ENCODE measurements at places on chromosomes 13 and 19.

- DNase-seq = no peak
These were observed 23.9 kb downstream of the PIBF1 start for GRCh38 chr13:72805676-72806346.

GRCh38 chr13:48478391-48478790 is 54.5 kb downstream of the RCBTB2 start:
- DNase-seq = no peak

DNA sequence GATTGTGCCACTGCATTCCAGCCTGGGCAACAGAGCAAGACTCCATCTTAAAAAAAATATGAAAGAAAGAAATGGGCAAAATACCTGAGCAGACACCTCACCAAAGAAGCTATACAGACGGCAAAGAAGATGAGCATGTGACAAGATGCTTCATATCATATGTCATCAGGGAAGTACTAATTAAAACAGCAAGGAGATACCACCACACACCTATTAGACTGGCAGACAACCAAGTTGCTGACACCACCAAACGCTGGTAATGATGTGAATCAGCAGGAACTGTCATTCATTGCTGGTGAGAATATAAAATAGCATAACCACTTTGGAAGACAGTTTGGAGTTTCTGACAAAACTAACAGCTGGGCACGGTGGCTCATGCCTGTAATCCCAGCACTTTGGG is 11.5 kb upstream of the TFDP1 start:
- DNase-seq = no peak

DNA sequence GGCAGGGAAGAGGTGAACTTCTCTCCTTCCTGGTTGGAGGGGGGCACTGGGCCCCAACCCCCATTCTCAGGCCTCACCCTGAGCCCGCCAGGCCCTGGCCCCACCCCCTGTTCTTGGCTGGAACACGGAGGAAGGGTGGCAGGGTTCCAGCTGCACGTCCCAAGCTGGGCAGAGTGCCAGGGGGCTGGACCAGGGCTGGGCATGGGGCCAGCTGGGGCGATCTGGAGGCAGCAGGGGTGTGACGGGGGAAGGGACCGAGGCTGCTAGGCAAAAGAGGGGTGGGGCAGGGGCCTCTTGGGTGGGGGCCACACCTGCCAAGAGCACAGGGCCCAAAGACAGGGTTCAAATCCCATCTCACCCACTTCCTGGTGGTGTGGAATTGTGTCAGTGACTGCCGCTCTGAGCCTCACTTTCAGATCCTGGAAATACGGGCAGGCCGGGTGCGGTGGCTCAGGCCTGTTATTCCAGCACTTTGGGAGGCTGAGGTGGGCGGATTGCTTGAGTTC is 2.2 kb downstream of the HIF3A start:
- no peak for DNase-seq

DNA sequence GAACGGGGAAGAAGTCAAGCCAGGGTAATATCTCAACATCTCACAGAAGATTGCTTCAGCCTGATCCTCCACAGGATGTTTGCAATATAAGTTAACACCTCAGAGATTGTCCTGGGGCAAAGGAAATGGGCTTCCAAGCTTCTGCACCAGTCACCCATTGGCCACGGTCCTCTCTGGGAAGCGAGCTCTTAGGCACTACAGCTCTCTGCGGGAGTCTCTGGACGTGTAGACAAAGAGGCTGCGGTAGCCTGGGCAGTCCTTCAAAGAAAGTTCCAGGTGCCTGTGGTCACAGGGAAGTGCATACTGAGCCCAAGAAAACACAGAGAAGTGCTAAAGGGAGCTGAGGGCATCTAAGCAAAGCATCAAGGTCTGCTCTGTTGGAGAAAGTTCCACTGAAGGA is 805.7 kb downstream of the DIAPH3 start:
- no peak for DNase-seq

GRCh38 chr19:20513189-20513904 is 52.2 kb downstream of the ZNF737 start:
- no peak for DNase-seq

GRCh38 chr19:34600366-34600765 is 76.6 kb downstream of the SCGB2B2 start:
- no peak for DNase-seq

GRCh38 chr13:114063545-114064449 is 68.6 kb downstream of the RASA3 start:
- no peak for DNase-seq

DNA sequence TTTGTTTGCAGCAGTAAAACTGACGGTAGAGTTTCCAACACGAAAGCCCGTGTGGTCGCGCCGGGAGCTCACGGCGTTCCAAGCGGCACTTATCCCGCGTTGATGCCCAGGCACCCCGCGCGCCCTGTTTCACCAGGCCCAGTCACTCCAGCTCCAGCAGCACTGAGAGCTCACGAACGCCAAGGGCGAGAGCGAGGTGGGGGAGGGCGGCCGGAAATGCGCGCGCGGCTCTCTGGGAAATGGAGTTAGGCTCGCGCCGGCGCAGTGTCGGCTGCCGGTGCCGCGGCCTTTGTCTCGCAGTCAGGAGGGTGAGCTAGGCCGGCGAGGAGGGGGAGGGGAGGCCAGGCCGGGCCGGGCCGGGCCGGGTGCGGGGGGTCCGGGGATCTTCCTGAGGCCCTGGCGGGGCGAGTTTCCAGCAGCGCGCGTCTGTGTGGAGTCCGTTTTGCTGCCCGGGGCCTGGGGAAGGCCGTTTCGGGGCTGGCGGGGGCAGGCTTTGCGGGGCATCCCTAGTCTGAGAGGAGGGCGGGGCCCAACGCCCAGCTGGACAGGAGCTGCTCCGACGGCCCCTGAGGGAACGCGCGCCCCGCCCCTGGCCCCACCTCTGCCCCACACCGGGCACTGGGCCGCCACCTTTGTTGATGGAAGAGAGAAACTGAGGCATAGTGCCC is at the start of gene ZNF135:
ZNF135 (plus strand) TSS at position 280 of the 668 bp plus-strand sequence. CDS start 721 bp downstream, outside the sequence.
- DNase-seq = peak; percentile 37

DNA sequence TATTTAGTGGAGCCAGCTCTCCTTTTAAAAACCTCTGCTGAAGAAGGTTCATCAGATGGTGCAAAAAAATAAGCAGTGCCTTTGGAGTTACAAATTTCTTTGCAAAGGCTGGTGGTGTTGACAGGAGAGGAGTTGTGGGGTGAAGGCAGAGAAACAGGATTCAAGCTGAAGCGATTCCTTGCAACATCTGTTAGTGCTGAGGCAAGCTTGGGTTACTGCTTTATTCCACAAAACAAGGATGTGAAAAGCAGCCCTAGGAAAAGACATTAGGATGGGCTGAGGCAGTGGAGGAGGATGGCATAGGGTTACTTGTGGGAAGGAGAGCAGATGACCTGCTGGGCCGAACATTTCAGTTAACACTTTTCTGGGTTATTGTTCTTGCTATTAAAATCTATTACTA is 390.7 kb downstream of the DLEU7 start:
- DNase-seq = no peak

GRCh38 chr13:40052954-40053353 is 397.5 kb downstream of the COG6 start:
- no peak for DNase-seq

DNA sequence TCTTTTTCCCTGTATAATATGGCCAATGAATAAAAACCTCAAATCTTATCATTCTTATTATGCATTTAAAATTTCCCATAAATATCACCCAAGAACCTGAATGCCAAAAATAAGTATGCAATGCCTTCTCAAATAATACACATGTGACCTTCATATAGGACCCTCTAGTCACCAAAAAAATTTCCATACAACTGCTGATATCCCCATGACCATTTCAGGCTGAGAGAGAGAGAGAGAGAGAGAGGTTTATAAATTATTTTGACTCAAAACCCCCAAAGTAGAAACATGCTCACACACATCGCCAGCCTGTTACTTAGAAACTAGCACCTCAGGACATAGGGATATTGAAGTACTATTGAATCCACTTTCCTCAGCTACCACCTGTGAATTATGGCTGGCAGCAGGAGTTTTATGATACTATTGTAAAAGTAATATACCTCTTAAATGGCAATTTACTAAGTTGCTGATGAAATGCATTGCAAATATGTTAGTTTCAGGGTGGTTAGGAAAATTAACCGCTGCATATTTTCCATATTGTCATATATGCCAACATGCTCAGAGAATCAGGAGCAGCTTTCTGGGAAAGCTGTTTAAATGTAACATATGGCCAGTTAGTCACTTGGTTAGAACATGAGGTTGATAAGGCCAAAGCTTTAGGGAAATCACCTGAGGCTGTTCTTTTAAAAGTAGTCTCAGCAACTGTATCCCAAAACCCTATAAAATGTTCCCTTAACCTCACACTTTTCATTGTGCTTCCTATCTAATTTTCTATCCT is 230.8 kb downstream of the DCT start:
- no peak for DNase-seq

DNA sequence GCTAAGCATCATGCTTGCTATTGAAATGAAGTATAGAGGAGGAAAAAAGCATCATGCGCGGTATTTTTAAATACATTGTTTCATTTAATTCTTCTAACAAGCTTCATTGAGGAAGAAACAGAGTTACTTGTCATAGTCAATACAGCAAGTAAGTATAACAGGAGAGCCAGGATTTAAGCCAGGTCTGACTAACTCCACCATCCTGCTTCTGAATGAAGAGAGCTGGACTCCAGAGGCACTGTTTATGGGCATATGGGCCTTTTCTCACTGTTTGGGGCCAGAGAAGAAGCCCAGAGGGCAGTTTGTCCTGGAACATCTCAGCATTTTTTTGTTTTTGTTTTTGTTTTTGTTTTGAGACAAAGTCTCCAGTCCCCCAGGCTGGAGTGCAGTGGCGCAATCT is 7.9 kb downstream of the SAMD4B start:
- no peak for DNase-seq

DNA sequence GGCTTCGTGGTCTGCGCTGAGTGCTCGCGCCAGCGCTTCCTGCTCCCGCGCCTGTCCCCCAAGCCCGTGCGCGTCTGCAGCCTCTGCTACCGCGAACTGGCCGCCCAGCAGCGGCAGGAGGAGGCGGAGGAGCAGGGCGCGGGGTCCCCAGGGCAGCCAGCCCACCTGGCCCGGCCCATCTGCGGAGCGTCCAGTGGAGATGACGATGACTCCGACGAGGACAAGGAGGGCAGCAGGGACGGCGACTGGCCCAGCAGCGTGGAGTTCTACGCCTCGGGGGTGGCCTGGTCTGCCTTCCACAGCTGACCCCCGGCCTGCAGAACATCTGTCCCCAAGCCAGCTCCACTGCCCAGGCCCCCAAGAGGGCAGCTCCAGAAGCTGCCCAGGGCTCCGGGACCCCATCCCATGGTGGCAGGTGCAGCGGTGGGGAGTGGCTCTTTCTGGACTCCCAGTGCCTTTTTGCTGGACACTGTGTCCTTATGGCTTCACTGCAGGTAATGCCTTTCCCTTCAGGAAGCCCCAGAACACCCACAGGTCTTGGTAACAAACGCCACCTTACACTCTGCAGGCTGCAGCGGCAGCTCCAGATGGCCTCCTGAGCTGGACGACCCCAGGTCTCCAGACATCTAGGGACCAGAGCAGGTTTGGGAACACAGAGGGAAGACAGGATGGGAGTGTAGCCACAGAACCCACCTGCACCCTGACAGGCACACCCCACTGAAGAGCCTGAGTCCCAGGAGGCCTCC is 9.3 kb downstream of the PLEKHF1 start:
- no peak for DNase-seq

GRCh38 chr19:18274219-18274780 is at the start of gene IQCN:
Gene IQCN (minus strand): TSS chr19:18274452. CDS start chr19:18269478, 4,974 bp downstream.
- no peak for DNase-seq

DNA sequence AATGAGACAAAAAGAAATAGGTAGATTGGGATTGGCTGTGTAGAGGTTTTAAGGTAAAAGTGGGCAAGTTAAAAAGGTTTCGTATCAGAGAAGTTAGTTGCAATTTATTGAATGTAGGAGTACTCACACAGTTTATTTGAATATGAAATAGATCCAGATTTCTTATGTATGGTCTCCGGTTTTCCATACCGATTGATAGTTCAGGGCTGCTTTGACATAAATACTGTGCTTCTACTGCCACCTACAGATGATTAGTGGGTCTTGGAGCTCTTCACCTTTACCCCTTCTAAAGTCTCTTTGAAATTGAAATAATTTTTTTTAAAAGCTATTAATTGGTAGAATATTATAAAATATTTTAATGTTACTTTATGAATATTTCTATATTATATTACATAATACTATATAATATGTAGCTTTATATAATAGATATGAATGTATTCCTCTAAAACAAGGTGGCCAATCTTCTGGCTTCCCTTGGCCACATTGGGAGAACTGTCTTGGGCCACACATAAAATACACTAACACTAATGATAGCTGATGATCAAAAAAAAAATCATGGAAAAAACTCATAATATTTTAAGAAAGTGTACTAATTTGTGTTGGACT is 7.7 kb upstream of the GPR18 start:
- no peak for DNase-seq

- DNase-seq = no peak
These were observed 779.5 kb downstream of the GPC5 start for GRCh38 chr13:92177966-92178365.

DNA sequence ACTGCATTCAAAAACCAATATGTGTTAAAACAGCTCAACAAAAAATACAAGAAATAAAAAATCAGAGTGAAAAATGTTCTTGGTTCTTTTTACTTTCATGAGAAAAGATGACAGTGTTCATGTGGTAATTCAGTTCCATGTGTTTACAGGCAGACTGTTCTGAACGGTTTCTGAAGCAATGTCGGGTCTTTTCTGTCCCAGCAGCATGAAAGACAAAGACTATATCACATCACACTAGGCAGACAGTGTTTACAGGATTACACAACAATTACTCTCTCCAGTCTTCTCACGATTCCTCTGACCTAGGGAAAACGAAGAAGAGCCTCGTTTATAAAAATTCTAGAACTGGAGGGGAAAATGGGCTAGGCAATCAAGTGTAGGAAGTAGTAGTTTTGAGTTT is 83.4 kb downstream of the UBL3 start:
- DNase-seq = no peak

DNA sequence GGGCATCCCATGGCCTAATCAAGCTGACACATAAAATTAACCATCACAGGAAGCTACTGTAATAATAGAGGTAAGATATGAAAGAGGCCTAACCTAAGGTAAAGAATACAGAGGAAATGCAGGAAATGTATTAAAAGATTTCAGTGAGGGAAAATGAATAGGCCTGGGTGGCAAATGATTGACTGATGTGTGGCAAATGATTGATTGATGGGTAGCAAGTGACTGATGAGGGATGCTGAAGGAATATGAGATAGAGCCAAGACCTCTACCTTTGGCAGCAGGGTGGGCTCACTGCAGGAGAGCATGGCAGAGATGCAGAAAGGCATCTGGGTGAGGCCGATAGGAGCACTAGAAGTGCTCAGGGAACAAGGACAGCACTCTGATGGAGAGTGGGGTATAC is 172.9 kb downstream of the KCTD12 start:
- DNase-seq = no peak

GRCh38 chr19:6272411-6272791 is 7.4 kb downstream of the MLLT1 start:
- DNase-seq = no peak

DNA sequence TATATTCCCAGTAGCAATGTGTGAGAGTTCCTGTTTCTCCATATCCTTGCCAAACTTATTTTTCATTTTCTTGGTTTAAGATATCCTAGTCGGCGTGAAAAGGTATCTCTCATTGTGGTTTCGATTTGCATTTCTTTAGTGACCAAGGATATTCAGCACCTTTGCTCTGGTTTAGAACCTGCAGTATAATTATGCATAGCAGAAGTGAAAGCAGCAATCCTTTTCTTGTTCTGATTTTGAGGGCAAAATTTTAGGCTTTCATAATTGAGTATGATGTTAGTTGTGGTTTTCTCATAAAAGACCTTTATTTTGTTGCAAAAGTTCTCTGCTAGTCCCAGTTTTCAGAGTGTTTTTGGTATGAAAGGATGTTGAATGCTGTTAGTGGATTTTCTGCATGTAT is 491.0 kb downstream of the FGF9 start:
- no peak for DNase-seq

- DNase-seq = no peak
These were observed 10.5 kb downstream of the PLEKHF1 start for GRCh38 chr19:29675650-29676186.

GRCh38 chr13:46899801-46900200 is 2.9 kb upstream of the HTR2A start:
- no peak for DNase-seq
